ENCODE measurements at places on chromosomes 7 and 10.

- DNase-seq, result no peak
Measured at GRCh38 chr10:133358925-133359310, 1.1 kb upstream of the FUOM start.

- no peak for DNase-seq
Measured at GRCh38 chr10:96272316-96273280, 1.2 kb upstream of the BLNK start.

- no peak for DNase-seq
Measured at GRCh38 chr10:80491251-80492102, 37.4 kb downstream of the TSPAN14 start.

GRCh38 chr7:24325708-24326107 is 41.7 kb downstream of the NPY start:
- no peak for DNase-seq

- no peak for DNase-seq
Measured at GRCh38 chr10:57320416-57320815, 947.3 kb downstream of the IPMK start.

- DNase-seq, result no peak
Measured at GRCh38 chr10:21953585-21954057, 49.9 kb downstream of the DNAJC1 start.

GRCh38 chr10:123527151-123527550 is 139.0 kb upstream of the GPR26 start:
- DNase-seq, result no peak

DNA sequence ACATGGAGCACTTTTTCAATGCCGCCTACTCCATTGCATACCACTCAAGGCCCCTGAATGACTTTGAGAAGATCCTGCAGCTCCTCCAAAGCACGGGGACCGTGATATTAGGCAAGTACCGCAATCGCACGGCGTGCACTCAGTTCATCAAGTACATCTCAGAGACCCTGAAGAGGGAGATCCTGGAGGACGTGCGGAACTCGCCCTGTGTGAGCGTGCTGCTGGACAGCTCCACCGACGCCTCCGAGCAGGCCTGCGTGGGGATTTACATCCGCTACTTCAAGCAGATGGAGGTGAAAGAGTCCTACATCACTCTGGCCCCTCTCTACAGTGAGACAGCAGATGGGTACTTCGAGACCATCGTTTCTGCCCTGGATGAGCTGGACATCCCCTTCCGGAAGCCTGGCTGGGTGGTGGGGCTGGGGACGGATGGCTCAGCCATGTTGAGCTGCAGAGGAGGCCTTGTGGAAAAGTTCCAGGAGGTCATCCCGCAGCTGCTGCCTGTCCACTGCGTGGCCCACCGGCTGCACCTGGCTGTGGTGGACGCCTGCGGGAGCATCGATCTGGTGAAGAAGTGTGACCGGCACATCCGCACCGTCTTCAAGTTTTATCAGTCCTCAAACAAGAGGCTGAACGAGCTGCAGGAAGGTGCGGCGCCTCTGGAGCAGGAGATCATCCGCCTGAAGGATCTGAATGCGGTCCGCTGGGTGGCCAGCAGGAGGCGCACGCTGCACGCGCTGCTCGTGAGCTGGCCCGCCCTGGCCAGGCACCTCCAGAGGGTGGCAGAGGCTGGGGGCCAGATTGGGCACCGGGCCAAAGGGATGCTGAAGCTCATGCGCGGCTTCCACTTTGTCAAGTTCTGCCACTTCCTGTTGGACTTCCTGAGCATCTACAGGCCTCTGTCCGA is 12.7 kb upstream of the ATP6V0E2 start:
- no peak for DNase-seq

DNA sequence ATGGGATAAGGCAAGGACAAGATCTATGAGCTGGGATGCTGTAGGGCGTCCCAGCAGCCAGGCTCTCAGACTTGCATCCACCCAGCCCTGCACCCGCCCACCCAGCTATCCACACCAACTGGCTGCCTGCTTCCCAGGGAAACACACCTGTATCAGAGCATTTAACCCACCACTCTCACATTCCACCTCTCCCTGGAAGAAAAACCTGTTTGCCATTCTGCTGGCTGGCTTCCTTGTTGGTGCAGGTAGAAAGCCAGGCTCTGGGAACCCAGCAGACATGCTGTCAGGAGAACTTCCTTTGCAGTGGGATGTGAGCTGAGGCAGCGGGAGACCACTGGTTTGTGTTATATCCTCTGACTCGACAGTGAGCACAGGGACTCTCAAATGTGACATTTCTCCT is 67.0 kb downstream of the FAM241B start:
- DNase-seq, result no peak

DNA sequence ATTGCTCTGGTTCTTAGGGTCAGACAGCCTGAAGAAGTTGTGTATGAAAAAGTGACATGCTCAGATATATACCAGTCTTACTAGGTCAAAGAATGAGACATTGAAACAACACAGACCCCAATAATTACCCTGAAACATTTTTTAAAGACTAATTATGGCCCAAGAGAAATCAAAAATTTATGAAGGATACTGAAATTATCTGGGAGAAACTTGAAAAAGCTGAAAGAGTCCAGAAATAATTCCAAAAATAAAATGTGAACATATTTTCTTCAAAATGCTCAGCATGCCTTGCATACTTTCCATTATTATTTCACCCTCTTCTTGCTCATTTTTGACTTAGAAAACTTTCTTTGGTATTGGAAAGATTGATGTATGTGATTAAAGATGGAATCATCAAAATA is 198.9 kb upstream of the CCDC6 start:
- no peak for DNase-seq

DNA sequence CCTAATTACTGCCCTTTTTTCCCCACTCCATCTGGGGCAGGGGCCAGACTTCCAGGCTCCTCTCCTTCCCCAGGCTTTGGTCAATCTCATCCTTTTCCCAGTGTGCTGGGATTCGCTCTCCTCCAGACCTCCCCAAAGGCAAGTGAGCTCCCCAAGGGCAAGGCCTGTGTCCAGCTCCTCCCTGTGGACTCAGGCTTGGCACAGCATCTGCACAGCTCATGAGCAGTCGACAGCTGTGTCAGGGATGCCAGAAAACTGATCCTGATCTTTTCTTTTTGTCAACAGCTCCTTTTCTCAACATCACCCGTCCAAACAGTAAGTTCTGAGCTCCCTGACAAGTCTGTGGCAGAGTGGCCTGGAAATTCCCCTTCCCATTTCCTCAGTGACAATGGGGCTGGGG is 67.1 kb downstream of the C10orf120 start:
- no peak for DNase-seq

DNA sequence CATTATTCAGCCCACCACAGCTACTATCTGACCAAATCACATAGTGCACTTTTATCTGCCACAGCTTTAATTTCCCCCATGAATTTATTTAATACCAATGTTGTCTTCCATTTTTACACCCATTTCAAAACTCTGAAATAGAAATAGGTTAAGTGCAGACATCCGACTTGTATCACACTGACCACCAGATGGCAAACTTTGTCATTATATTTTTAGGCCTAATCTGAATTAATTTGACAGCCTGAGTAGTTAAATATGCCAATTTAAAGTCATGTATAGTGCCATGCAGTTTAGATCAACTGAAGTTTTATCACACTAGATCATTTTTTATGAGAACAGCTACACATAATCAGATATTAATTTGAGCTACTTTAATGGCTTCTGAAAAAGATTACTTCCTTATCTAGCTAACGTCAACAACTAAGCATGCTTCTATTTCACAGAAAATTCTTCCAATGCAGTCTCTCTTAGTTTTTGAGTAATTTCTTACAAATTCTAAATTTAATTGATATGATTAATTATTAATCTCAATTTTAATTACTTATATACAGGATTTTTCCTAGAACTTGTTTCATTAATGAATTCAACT is 566.4 kb downstream of the GFRA1 start:
- no peak for DNase-seq

DNA sequence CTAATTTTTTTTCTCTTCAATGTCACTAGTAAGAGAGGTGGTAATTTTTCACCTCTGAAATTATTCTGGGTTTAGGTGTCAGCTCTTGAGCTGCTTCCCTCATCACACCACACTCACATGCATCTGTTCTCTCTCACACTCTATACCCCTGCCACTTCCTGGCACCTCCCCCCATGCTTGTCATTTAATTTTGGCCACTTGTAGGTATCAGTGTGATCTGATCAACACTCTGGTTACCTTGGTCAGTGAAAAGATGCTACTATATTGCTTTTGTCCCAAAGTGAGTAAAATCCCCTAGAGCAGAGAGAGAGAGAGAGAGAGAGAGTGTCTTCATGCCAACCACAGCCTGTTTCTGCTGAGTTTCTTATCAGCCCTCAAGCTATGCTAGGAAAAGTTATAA is 42.5 kb downstream of the STK17A start:
- peak; percentile 17 for DNase-seq

GRCh38 chr7:38410056-38410455 is 136.6 kb upstream of the TARP start:
- no peak for DNase-seq

- no peak for DNase-seq
Measured at GRCh38 chr7:83468251-83468739, 180.6 kb downstream of the SEMA3E start.

DNA sequence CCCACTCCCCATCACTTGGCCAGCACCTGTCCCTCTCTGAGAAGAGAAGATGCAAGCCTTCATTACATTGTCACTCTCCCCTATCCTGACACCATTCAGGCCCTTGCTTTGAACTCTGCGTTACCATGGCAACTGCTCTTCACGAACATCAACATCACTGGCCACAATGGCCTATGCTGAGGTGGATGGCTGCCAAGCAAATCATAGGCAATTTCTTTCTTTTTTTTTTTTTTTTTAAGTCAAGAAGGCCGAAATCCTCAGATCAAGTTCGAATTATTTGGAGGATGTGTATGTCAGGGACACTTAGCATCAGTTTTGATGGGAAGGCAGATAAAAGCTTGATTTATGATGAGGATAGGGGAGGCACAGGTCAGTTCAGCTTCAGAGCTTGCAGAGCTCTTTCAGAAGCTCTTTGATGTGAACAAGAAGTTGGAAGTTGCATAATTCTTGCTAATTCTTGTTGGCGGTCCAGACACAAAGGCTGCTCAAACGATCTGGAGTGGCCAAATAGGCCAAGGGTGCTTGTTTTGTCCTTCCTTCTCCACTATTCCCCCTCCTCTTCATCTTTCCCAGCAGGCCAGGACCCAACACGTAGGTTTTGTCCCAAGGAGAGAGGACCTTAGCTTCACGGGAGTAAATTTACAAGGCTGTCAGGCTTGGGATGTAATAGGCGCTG is 179.9 kb upstream of the NPVF start:
- no peak for DNase-seq

- no peak for DNase-seq
Measured at GRCh38 chr10:125043841-125044658, 102.1 kb downstream of the ZRANB1 start.

DNA sequence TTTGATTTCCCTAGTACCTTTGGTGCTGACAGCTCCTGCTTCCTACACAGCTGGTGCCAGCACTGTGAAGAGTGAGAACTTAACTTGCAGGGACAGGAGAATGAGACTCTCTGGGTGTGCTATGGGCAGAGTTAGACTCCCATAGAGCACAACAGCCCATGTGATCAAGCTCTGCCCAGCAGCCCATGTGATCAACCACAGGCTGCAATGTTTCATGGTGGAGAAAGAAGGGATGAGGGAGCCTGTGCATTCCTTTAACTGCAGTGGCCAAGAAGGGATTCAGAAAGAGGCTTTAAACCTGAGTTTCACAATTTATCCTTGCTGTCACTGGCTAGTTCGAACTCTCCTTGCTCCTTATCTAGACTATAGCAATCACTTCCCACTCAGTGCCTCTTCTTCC is 10.0 kb upstream of the MEST start:
- DNase-seq, result no peak

DNA sequence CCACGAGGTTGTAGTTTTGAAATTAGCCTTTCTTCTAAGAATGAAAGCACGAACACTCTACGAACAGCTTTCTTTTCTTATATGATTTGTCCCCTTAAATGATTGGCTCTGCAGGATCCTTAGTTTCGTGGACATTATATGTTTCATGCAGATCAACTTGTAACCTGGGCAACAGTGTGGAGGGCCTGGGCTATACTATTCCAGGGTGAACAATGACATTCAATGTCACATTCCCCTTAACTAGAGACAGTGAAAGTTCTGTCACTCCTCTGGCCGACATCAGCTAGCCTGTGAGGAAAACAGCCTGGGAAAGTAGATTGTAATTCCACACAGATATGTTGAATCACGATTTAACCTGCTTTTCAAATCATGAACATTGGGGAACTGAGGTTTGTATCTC is 23.4 kb downstream of the TAS2R16 start:
- DNase-seq, result no peak

DNA sequence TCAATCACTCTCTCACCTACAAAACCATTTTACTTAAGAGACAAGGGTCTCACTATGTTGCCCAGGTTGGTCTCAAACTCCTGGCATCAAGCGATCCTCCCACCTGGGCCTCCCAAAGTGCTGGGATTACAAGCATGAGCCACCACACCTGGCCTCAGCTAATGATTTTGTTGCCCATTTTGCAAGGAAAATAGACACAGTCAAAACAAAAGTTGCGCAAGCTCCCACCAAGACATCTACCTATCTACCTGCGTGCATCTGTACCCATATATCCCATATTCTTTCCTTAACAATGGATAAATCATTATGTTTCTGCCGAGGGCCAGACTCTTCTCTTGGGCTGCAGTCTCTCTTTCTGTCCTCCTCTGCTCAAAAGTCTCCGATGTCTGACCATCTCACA is 67.3 kb downstream of the APBB1IP start:
- no peak for DNase-seq

GRCh38 chr10:7755103-7755502 is 32.7 kb downstream of the KIN start:
- DNase-seq, result no peak

GRCh38 chr10:102721954-102722353 is 7.5 kb downstream of the SFXN2 start:
- no peak for DNase-seq

- DNase-seq, result no peak
Measured at GRCh38 chr10:44651834-44652233, 259.3 kb upstream of the TMEM72 start.
